ENCODE measurements at places on chromosomes 6 and 20. TPM values are rescaled to one million over a fixed set of nuclear protein-coding genes. Genes with fewer than 3 reads are reported as not detected.

Gene TBXT
- total RNA-seq, result not detected

Gene SOX18
- total RNA-seq, result 41.6 TPM

Gene NOX3
- not detected for total RNA-seq

Gene BMP6
- 2.3 TPM for total RNA-seq

Gene C20orf202
- 0.31 TPM for total RNA-seq

Gene GSTA2
- total RNA-seq, result not detected

Gene TRAPPC3L
- 0.23 TPM for total RNA-seq

Gene PRKN
- 24.8 TPM for total RNA-seq

Gene NKX2-4
- total RNA-seq, result not detected

Gene ADAM33
- total RNA-seq, result 11.8 TPM

Gene SUMO4
- total RNA-seq, result 0.78 TPM

Gene OR2J3
- total RNA-seq, result not detected

Gene RIMS1
- total RNA-seq, result 0.21 TPM

Gene SRMS
- not detected for total RNA-seq

Gene TSHZ2
- total RNA-seq, result 6.9 TPM

Gene HLA-DRB5
- 56.6 TPM for total RNA-seq

Gene KIF25
- total RNA-seq, result not detected

Gene HLA-DPB1
- 59.0 TPM for total RNA-seq

Gene SAMD3
- total RNA-seq, result 1.6 TPM

Gene COX4I2
- total RNA-seq, result 13.2 TPM

Gene ZFP64
- total RNA-seq, result 8.5 TPM

Gene SLC44A4
- total RNA-seq, result not detected

Gene YWHAB
- 107 TPM for total RNA-seq

Gene CRIP3
- total RNA-seq, result 2.2 TPM

Gene CNBD2
- total RNA-seq, result 3.7 TPM

Gene AGER
- total RNA-seq, result 1.8 TPM

Gene CALHM4
- not detected for total RNA-seq

Gene FOXF2
- 0.31 TPM for total RNA-seq

Gene TMEM217
- not detected for total RNA-seq

Gene MOCS1
- 20.5 TPM for total RNA-seq

Gene EYA4
- 15.7 TPM for total RNA-seq

Gene SLC2A10
- total RNA-seq, result 8.5 TPM

Gene AGPAT1
- total RNA-seq, result 61.5 TPM

Gene MLN
- total RNA-seq, result not detected

Gene PI3
- total RNA-seq, result not detected

Gene TCFL5
- 8.5 TPM for total RNA-seq
